ENCODE measurements at places on chromosomes 7 and 10.
A peak's percentile ranks its signal among the peaks of the same experiment; 100 is the strongest.

- no peak for DNase-seq
Measured at GRCh38 chr7:84700563-84701370, 486.1 kb downstream of the SEMA3D start.

- no peak for DNase-seq
Measured at GRCh38 chr10:19704544-19704943, 111.7 kb upstream of the PLXDC2 start.

GRCh38 chr7:108067844-108068243, 62.3 kb downstream of the LAMB4 start:
- no peak for DNase-seq

- no peak for DNase-seq
Measured at GRCh38 chr10:102704915-102705314, 9.3 kb downstream of the ARL3 start.

GRCh38 chr7:45646996-45647825, 73.0 kb downstream of the ADCY1 start:
- DNase-seq = no peak

GRCh38 chr7:45685619-45686240, 111.6 kb downstream of the ADCY1 start:
- no peak for DNase-seq

- no peak for DNase-seq
Measured at GRCh38 chr7:134729895-134730294, 49.5 kb upstream of the CALD1 start.

GRCh38 chr7:76381814-76382213, 23.0 kb upstream of the YWHAG start:
- no peak for DNase-seq

DNA sequence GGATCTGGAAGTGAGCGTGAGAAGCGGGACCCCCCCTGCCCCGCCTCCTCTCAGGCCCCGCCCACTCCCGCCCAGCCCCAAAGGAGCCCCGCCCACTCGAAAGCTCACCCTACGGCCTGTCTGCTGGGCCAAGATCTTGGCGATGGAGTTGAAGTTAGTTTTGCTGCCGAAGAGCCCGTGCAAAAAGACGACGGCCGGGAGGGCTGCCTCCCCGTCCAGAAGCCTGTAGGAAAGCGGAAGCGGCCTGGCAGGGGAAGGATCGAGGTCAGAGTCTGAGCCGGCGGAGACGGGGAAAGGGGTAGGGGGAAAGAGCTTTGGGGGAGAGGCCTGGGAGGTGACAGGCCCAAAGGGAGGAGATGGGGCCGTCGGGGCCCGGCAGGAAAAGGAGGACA, 386 bp downstream of the ABHD11 start:
- peak; percentile 74 for DNase-seq

DNA sequence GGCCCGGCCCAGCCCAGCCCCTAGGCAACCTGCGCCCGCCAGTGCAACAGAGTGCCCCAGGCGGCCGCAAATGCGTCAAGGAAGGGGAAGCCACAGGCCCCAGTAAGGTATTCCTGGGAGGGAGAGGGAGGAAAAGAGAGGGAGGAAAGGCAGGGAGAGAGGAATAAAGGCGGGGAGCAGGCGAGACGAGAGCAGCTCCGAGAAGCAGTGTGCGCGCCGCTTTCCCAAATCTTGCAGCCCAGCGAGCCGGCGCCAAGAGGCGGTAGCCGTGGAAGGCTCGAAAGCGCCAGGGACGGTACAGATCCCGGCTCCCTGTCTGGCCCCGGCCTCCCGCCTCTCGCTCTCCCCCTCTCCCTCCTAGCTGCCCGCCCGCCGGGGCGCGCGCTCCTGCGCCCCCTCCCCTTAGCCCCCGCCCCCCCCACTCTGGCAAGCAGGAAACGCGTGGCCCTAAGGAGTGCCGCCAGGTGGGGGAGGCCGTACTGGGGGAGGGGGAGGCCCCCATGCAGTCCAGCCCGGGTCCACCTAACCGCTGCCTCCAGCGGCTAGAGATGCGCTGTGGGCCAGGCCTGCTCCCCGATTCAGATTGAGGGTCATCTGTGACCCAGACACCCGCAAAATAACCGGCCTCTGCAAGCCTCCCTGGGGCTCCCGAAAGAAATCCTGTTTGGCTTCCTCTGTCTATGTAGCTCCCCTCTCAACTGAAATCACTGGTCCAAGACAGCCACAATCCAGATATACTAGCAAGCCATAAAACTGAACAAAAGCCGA, 4.3 kb downstream of the HOXA10 start:
- DNase-seq = no peak

DNA sequence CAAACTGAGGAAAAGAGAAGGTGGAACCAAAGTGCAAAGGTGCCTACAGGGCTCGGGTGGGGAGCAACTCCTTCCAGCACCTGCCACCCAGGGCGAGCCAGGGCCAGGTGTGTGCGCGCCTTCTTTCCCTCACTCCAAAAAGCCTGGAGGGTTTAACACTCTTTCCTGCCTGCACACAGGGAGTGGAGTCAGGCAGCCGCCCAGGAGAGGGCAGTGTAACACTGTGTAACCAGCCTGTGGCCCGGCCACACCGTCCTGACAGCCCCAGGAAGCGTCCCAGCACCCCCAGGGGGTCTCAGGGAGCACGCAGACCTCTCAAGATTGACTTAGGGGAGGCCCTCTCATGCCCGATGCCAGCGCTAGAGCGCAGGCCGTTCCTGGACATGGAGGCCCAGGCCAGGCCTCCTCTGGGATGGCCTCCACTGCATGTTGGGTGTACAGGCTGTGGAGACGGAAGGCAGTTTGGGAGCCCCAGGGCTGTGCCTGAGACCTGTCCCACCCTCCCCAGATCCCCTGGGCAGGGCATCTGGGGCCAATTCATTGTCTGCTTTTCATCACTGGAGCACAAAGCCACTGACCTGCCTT, 13.4 kb downstream of the BRI3 start:
- DNase-seq = peak; percentile 19

GRCh38 chr10:11335881-11336430, 275.5 kb downstream of the USP6NL start:
- no peak for DNase-seq

DNA sequence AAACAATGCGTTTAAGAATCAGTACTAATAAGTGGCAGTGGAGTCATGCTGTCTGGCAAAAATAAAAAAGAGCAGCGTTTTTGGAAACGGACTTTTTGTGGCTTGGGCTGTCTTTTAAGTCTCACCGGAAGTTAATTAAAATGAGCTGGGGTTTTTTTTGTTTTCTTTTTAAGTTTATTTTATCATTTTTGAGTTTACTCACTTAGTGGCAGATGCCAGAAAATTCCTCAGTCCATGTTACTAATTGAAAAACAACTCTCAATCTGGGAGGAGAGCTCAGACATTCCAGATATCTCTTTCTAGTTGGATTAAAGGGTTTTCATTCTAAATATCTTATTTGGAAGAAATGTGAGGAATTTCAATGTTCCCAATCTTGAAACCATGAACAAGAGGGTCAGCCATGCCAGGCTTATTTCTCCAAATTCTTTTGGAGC, 133.8 kb upstream of the AGR3 start:
- no peak for DNase-seq

GRCh38 chr7:95062901-95063300, 155.5 kb downstream of the PPP1R9A start:
- DNase-seq = no peak

DNA sequence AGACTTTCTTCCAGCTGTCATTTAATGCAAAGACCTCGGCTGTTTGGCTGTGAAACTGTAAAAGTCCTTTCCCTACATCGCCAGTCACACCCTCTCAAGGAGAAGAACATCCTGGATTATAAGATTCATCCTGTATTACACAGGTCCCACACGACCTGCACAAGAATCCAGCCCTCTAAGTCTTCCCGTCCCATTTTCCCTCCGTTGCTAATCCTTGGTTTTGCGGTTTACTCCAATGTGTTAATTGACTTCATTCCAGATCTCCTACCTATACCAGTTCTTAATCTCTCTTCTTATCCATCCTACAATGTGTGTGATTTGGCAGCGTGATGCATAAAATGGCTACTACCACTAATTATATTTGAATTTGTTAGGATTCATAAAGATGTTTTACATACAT, 110.4 kb downstream of the COL28A1 start:
- no peak for DNase-seq

GRCh38 chr10:95789902-95790301, 33.9 kb downstream of the ENTPD1 start:
- no peak for DNase-seq

DNA sequence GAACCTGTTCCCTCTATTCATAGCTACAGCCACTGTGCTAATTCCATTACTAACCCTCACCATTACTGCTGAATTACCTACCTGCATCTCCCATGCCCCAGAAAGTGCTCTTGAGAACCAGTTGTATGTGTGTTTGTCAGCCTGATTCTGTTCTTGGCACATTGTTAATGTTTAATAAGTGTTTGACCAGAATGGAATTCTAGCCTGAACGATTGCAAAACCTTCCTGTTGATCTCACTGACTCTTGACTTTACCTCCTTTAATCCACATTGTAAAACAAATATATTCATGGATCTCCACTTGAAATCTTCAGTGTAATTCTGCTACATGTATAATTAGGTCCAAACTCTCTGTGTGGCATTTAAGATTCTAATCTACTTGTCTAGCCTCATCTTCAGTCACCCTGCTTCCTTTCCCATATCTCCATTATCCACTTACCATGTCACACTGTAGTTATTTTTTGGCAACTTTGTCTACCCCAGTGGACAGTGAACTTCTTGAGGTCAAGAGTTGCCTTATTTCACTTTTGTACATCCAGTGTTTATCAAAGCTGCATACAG, 4.9 kb downstream of the ZNF277 start:
- no peak for DNase-seq

DNA sequence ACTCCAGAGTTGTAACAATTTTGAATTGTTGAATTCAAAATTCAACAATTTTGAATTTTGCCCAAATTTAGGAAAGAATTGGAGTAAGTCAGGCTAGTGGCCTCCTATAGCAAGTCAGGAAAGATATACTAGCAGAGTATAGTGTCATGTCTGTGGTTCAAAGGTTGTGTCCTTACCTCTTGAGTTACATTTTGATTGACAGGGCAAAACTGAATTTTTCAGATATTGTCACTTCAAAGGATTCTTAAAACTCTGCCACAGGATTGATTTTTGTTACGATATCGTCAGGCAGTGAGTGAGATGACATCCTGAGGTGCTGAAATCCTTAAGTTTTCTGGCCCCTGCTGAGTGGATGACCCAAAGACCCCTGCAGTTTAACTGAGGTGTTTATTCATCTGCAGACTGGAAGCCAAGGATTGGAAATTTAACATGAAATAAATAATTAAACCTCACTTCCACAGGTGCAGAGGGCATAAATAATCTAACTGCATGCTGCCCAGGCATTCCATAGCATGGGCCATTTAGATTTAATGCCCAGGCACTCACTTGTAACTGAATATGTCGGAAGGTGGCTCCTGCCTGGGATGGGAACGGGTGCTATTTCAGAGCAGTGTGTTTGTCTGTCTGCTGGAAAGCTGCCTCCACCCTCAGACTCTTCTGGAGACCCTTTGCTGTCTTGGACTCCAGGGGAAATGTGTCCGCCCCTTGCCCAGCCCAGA, 50.8 kb downstream of the RBM20 start:
- DNase-seq = no peak

GRCh38 chr7:70047891-70048448, 449.7 kb downstream of the AUTS2 start:
- DNase-seq = no peak

DNA sequence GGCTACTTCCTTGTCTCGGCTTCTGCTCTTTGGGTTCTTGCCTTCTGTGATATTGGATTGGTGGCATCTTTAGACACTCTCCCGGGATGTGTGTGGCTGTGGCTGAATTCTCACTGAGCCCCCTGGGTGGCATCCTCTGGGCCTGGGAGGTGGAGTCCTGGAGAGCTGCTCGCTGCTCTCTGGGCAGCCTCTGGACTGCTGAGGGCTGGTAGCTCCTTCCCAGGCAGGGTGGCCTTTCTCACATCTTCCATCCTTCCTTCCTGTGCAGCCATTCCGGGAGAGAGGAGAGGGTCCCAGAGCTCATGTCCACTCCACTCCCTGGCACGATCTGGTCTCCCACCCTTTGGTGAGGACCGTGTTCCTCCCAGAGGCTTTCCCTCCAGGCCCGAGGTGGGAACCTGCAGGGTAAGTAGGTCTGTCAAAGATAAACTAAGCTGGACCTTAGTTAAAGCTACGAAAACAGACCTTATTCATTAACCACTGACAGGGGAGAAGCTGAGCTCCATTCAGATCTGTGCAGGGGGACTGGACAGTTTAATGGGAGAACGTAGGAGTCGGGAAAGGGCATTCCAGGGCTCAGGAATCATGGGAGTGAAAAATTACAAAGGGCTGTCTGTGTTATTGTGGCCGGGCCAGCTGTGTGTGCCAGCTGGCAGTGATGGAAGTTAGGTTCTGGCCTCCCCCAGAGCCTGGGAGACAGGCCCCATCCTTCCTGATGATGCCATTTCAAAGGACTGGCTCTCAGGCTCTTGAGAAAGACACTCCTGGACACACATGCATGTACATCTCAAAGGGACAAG, 8.7 kb downstream of the ATP6V0E2 start:
- DNase-seq = no peak

DNA sequence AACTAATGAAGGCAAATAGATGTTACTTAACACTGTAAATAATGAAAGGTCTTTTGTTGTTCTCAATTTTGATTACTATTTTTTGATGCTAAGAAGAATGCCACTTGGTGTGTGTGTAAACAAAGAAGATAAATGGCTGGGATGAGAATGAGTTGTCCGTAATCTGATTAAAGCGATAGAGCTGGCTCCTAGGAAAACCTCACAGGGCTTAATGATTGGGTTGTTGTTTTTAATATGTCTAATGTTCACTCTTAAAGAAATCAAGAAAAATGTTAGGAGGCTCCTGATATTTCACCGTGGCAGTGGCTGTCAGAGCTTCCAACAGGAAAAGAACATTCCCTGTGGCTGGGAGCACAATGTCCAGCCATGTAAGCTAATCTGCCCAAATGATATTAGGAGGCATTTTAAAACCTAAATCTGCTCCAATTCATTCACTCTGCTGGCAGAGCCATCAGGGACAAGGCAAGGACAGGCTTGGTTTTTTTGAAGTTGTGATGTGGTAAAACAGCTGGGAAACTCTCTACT, 243.9 kb downstream of the SNX10 start:
- no peak for DNase-seq

- DNase-seq = peak; percentile 73
Measured at GRCh38 chr7:100887516-100888290, 1.8 kb downstream of the UFSP1 start.

GRCh38 chr7:129122078-129122750, 22.3 kb upstream of the TSPAN33 start:
- DNase-seq = no peak

DNA sequence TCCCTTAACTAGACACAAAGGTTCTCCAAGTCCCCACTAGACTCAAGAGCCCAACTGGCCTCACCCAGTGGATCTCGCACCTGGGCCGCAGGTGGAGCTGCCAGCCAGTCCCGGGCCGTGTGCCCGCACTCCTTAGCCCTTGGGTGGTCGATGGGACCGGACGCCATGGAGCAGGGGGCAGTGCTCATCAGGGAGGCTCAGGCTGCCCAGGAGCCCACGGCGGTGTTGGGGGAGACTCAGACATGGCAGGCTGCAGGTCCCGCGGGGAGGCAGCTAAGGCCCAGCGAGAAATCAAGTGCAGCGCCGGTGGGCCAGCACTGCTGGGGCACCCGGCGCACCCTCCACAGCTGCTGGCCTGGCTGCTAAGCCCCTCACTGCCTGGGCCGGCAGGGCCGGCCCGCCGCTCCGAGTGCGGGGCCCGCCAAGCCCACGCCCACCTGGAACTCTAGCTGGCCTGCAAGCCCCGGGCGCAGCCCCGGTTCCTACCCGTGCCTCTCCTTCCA, 130.5 kb downstream of the RALA start:
- DNase-seq = no peak

Measured in CD4-positive, alpha-beta T cell treated with Interferon alpha-2 for 1 hour (primary cell).